ENCODE measurements at places on chromosomes 7 and 10. TPM values are rescaled to one million over a fixed set of nuclear protein-coding genes. Genes with fewer than 3 reads are reported as not detected.

The ADGRA1 gene
- not detected for total RNA-seq

The OR13A1 gene
- total RNA-seq: 0.19 TPM

The GNGT1 gene
- total RNA-seq: not detected

The IRF5 gene
- 34.7 TPM for total RNA-seq

The SPDYE2B gene
- not detected for total RNA-seq

Data from spleen (tissue), 13 donors.